NCI-H748 treated with DMSO at 0.1 percent for 48 hours (cell line): ENCODE measurements at places on chromosomes 5 and 9.

- DNase-seq, result no peak
Measured at GRCh38 chr5:129125819-129126218, 31.3 kb downstream of the ISOC1 start.

DNA sequence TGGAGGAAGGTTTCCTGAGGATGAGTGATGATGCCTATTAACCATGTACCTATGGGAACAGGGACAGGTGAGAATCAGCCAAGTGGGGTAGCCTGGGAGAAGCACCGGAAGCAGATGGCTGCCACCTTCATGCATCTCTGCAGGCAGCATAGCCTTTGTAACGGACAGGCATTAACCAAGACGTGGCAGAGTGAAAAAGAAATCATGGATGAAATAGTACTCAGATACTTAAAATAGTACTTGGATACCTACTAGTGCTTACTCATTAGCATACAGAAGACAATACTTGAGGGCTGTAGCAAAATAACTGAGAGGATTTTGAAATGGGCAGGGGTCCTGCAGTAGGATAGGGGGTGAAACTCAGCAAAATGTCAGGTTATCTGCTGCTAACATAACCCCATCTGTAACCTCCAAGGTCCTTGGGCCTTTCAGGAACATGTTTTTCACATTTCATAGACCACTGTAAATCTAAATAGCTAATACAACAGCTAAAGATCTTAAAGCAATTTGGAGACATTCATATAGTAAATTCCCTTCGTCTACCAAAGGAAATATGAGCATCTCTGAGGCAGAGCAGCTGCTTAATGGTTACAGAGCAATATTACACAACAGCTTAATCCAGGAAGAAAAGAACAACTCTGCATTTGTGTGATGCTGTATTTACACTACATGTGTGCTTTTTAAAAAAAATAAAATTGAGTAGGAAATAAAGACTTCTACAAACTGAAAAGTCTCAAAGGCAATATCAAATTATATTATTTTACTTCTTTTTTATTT, 154.3 kb downstream of the NFIB start:
- DNase-seq, result no peak

DNA sequence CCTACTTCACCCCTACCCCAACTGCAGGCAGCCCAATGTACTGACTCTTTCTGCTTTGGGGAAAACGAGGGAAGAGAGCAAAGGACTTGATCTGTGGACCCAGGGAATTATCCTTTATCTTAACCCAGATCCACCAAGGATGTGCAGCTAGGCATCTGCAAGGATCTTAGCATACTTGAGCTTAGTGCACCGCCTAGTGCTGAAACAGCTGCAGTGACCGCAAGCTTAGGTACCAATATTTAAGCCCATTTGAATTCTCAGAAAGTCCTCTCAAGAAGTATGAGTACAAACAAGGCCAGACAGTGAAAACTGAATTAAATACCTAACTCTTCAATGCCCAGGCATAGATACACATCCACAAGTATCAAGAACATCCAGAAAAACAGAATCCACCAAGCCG, 576.7 kb upstream of the ADAMTS16 start:
- peak; percentile 66 for DNase-seq

- no peak for DNase-seq
Measured at GRCh38 chr5:95908799-95909198, 52.9 kb downstream of the ELL2 start.

- DNase-seq, result no peak
Measured at GRCh38 chr5:55220433-55221185, 6.5 kb downstream of the MCIDAS start.

DNA sequence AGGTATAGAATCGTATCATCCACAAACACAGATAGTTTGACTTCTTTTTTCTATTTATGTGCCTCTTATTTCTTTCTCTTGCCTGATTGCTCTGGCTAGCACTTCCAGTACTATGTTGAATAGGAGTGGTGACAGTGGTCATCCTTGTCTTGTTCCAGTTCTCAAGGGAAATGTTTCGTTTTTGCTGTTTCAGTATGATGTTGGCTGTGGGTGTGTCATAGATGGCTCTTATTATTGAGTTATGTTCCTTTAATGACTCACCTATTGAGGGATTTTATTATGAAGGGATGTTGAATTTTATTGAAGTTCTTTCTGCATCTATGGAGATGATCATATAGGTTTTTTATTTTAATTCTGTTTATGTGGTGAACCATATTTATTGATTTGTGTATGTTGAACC, 70.3 kb downstream of the ENC1 start:
- no peak for DNase-seq

DNA sequence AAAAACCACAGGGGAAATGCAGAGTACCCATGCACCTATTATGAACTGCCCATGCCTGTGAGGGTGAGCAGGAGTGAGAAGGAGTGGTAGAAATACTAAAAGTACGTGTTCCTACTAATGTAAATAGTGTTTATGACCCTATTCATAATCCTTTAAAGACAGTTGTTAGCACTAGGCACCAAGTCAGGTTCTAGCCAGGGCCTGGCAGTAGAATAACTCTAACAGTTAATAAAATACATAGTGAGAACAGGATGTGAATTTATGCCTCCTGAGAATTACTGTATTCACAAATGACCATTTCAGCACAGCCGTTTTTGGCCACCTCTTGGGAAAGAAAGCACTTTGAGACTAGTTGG, 103.2 kb upstream of the TARS1 start:
- DNase-seq, result no peak

DNA sequence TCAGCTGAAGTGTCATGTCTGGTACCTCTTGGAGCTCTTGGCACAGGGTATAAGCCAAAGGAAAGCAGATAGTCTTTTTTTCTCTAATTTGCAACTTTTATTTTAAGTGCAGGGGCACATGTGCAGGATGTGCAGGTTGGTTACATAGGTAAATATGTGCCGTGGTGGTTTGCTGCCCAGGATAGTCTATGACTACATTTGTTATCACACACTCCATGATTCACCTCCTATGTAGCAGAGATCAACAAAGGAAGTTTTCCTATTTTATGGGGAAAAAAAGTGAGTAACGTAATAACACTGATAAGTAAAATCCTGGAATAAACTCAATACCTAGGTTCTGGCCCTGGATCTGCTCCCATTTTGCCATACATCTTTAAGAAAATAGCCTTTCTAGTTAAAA, 234.6 kb downstream of the CAAP1 start:
- no peak for DNase-seq

DNA sequence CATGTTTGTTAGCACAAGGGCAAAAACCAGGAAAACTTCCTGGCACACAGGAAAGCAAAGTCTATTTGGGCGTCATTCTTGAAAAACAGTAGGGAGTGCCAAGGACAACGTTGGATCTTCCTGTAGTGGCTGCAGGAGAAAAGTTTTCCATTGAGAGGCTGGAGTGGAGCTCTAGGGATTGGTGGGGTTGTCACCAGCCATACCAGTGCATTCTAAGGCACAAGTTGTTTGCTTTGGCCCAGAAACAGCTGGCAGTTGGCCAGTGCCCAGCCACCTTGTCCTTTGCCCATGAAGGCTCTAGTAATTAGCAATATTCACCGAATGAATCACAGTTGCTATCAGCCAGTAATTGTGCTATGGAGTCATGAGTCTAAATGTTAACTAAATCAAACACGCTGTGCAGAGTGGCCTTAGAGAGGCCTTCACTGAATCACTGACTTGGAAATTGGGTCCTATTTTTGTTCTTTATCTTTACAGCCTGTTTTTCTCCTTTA, 26.4 kb downstream of the TNFSF15 start:
- DNase-seq, result peak; percentile 48

DNA sequence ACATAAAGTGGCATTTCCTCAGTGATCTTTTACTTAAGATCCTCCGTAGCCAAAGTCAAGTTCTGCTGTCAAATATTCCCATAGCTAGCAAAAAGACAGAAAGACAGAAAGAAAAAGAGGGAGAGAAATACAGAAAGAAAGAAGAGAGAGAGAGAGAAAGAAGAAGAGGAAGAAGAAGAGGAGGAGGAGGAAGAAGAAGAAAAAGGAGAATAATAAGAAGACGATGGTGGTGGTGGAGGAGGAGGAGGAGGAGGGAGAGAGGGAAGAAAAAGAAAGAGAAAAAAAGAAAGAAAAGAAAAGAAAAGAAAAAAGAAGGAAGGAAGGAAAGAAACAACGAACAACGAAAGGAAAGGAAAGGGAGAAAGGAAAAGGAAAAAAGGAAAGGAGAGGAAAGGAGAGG, 54.1 kb downstream of the FAT2 start:
- no peak for DNase-seq

DNA sequence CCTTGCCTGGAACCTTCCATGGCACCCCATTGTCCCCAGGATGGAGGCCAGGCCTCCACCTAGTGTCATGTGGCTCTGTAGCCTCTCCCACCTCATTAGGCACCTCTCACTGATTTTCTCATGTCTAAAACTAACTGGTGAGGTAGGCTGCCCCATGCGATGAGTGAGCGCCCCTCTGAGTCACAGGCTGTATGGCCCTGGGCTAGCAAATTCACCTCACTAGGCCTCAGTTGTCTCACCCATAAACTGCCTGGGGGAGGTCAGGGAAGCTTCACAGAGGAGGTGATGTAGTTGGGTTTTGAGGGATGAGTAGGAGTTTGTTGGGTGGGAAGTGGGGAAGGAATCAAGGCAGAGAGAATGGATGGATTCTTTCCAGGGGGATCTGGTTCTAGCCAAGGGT, 8.8 kb downstream of the RXRA start:
- no peak for DNase-seq

GRCh38 chr9:4287886-4288588, 11.8 kb downstream of the GLIS3 start:
- DNase-seq, result no peak

- DNase-seq, result no peak
Measured at GRCh38 chr5:119386596-119387344, 31.0 kb downstream of the TNFAIP8 start.

GRCh38 chr5:128224336-128224735, 140.8 kb downstream of the SLC12A2 start:
- no peak for DNase-seq

GRCh38 chr5:174698156-174698555, 26.2 kb upstream of the MSX2 start:
- DNase-seq, result no peak

- no peak for DNase-seq
Measured at GRCh38 chr5:75152860-75153259, 83.8 kb downstream of the ANKRD31 start.

- DNase-seq, result no peak
Measured at GRCh38 chr5:73673161-73673591, 47.2 kb downstream of the ARHGEF28 start.

DNA sequence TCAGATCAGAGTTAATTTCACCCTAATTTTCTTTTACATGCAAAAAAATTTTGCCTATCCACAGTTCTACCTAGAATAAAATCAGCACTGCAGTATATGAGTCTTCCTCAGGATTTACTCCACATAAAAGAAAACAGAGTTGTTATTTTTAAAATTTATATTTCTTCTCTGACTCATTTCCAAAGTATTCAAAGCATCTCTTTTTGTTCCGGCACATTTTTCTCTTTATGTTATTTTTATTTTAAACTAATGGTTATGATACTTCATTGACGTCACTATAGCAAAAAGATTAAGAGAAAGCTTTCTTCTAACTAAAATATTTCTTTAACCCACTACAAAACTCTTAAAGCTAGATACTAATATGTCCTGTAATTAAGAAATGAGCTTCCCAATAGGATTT, 590.4 kb downstream of the PRELID2 start:
- no peak for DNase-seq

DNA sequence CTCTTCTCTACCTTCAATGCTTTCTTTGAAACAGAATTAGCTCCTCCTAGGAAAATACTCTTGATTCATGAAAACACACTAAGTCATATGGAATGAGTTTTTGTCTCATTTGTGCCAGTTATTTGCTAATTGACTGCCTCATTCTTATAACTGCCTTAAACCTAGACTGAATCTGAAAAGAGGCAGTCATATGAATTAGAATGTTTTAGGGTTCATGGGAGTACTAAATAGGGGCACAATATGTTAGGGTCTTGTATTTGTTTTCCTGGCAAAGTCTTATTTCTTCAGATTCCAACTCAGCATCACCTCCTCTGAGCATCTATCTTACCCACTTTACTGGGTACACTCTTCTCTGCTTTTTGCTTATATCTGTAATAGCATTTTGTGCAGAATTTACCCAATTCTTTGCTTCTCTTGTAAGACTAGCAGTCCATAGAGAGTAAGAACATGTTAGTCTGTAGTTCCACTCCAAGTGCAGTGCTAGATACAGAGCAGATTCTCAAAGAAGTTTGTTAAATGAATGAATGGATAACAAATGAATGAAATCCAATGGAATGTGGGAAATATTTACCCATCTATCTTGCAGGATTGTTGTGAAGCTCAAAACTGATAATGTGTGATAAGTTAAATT, 43.9 kb upstream of the ALDH1A1 start:
- no peak for DNase-seq

GRCh38 chr5:156836846-156837245, 13.2 kb upstream of the PPP1R2B start:
- no peak for DNase-seq

DNA sequence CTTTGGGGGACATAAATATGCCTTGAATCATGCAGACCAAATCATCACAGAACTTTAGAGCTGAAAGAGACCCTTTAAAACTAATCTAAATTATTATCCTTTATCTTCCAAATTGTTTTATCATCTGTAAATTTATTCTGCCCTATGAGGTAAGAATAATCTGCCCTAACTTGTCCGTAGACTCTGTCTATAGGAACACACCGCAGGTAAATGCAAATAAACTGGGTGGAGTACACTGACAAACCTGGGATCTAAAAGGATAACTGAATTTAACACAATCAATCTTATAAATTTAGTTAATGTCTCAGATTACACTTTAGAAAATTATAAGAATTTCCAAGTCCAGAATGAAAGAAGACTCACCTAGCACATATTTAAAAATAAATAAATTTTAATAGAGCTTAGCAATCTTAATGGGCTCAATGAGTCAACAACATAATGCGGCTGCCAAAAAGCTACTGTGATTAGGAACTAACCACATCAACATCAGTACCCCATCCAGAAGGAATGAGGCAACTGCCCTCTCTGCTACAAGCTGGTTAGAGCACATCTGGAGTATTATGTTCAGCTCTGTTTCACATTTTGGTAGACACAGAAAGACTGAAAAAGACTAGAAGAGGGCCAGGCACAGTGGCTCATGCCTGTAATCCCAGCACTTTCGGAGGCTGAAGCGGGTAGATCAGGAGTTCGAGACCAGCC, 5.6 kb downstream of the MEGF9 start:
- no peak for DNase-seq

- DNase-seq, result no peak
Measured at GRCh38 chr5:927172-928015, 34.7 kb downstream of the TRIP13 start.

DNA sequence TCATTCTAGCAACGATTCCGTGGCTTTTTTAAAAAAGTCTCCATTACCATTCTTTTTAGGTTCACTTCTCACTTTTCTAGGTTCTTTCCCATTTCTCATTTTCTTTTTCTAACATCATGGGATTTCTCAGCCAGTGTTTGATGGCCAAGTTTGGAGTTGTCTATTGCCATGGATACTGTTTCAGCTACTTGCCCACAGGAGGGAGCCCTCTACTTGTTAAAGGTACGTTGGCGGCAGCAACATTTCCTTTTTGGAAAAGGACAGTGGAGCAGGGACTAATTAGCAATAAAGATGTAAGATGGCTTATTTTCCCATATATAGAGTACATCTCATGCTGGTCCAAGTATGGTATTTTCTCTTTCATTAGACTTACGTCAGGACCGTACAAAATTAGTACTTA, 2257.5 kb upstream of the C9orf72 start:
- DNase-seq, result peak; percentile 43
